ENCODE measurements at places on chromosomes 1 and 21.

DNA sequence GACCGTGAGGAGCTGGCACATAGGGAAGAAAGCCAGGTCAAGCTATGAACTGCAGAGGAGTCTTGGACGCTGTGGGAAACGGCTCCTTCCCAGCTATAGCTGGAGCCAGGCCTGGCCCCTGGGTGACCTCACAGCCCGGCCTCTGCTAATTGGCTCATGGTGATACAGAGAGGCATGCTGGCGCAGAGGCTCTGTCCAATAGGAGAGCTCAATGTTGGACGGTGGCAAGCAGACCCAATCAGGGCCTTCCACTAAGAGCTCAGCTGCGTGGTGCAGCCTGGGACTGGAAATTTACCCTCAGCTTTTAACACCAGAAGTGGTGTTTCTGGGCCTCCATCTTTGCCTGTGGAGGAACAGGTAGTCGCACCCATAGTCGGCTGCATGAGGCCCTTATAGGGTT lies 64.4 kb upstream of the GRHL3 start:
- DNase-seq, result no peak

DNA sequence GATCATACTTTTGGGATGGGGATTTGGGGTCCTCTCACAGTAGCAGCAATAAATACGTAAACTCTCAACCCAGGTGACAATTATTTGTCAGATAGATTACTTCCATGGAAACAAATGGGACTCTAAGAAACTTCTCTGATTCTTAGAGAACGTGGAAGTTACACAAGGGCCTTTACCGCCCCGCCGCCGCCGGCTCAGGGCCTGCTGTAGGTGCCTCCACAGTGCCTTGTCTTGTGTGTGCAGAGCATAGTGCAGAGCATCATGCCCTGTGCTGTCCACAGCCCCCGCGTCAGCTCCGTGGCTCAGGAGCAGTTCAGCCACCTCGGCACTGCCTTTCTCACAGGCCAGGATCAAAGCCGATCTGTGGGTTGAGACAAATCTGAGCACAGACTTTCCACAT lies 11.0 kb downstream of the ANKRD35 start:
- DNase-seq, result no peak

DNA sequence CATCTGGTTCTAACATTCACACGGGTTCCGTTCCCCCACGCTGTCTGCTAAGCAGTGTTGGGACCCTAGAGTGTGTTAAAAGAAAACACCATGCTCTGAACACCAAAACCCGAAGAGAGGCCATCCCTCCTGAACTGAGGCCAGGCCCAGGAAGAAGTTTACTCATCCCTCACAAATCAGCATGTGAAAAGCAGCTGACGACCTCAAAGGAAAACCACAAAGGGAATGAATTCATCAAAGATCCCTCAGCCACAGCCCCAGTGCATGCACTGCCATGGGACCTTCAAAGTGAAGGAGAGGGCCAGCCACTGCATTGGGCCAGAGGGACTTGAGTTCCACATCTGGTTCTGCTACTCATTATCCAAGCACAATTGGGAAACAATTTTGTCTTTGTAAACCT lies 7.0 kb upstream of the PSEN2 start:
- no peak for DNase-seq

GRCh38 chr1:173937062-173937461 lies 19.9 kb upstream of the SERPINC1 start:
- no peak for DNase-seq

DNA sequence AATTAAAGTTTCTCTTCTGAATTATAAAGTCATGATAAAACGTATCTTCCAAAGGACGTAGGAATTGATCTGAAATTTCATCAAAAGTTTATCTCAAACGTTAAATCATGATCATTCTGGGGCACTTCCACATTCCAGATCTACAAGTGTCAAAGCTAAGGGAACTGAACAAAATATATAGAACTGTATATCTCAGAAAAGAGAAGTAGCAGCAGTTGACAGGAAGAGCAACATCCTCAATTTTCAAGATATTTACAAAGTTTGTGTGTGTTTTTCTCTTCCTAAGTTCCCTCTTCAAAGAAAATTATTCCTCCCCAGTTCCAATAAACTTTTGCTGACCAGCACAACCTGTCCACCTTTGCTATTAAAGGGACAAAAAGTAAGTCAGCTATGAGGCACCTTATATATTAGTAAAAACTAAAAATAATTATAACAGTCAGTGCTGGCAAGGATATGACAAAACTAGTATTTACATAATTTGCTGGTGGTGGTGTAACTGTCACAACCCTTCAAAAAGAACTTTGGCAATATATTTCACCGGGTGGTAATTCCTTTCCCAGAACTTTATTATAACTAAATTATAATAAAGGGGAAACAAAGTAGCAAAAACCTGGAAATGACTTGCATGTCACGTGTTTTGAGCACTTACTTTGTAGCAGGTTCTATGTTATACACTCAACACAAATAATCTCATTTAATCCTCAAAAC lies 38.5 kb upstream of the EYA3 start:
- DNase-seq, result no peak

- DNase-seq, result no peak
Measured at GRCh38 chr1:202923533-202923932, 3.5 kb downstream of the KLHL12 start.

Data from type B pancreatic cell (in vitro differentiated cells).